Mammary epithelial cell (primary cell): ENCODE measurements at places on chromosomes 1 and 21.
A peak's percentile ranks its signal among the peaks of the same experiment; 100 is the strongest.

GRCh38 chr1:39046613-39047210 lies 20.6 kb downstream of the NDUFS5 start:
- DNase-seq: no peak

DNA sequence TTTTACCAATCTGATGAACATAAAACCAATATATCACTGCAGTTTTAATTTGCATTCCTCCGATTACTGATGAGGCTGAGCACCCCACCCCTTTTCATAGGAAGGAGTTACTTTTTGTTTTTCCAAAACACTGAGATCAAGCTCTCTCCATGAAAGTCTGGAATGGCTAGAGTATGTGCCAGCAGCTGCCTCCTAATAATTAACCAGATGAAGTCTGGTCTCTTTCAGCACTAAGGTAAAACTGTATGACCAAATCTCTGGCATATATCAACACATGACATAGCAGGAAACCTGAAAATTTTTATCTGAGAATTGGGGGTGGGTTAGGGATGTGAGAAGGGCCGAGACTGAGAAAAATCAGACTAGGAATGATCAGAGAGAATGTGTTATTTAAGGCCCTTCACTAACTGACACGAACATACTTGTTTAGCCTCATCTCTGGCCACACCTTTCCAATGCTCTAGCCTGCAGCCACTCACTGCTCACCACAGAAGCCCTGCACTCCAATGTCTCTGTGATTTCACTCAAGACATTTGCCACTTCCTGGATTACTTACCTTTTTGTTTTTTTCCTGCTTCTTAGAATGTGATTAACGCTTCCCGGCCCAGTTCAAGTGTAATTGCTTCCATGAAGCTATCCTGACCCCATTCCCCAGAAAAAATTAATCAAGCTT lies 34.7 kb downstream of the WASF2 start:
- peak; percentile 72 for DNase-seq

GRCh38 chr21:38511198-38511597 lies 12.9 kb upstream of the ERG start:
- DNase-seq: no peak

GRCh38 chr1:159663552-159663951 lies 50.8 kb downstream of the CRP start:
- DNase-seq: no peak

DNA sequence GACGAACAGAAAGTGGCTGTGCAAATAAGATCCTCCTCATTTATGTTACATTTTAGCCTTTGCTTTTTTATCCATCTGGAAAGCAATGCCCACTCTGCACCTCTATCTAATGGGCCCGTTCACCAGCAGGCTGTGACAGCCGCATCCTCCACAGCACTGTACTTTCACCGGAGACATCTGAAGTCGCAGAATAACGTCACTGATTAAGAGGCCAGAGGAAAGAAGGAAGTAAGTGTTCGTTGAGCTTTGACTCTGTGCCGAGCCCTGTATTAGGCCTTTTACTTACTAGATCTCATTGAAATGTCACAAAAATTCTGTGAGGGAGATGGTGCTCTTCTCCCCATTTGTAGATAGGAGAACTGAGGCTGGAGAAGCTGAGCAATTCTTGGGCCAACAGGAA lies 62.3 kb downstream of the KAZN start:
- DNase-seq: no peak

DNA sequence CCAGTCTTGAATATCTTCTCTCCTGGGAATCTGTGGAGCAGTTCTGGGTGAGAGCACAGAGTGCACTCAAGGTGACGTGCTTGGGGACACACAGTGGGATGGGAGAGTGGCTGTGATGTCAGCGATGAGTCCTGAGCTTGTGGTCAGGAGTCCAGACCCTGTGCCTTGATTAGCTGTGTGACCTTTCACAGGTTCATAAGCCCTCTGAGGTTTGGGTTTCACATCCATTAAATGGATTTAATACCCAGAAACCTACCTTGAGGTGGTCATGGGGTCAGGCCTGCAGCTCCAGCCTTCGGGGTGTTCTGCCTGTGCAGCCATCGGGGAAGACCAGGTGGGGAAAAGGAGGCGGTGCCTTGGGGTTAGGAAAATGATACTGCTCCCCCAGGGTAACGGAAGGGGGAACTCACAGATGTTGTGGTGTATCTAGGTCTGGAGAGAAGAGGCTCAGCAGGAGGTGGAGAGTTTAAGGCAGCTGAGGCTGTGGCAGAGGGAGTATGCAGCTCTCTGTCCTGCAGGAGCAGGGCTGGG lies 38.5 kb upstream of the ETV3 start:
- no peak for DNase-seq

DNA sequence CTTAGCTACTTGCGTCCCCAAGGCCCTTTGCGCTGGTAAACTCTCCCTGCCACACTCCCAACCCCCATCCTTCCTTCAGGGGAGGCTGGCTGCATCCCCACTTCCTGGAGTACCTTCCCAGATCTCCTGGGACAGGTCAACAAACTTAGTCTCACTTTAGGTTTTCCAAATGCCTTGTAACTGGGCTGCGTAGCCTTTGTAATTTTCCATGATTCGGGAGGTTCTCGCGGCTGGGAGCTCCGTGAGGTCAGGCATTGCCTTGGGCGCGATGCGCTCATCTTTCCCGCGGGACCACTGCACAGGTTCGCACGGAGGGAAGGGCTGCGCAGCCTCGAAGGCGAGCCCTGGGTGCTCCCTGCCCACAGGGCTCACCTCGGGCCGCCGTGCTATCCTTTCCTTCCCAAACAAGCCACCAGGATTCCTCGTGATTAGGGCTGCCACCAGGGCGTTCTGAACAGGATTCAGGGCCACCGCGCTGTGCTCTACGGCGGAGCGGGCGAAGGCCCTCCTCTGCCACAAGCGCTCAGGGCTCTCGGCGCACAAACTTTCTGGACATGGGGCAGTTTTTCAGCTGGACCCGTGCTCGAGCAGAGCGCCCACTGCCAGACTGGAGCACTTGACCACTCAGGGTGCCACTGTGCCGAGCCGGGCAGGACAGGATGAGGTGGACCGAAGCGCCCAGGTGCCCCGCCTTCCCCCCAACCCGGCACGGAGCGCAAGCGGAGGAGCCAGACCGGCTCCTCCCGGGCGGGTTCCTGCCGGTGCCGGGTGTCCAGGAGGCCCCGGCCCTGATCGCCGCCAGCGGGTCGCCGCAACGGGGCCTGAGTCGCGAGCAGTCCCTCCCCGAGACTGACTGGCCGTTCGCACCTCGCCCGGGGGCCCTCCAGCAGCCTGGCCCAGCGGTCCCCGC lies 1.1 kb downstream of the TMPRSS2 start:
- DNase-seq: peak; percentile 21

- no peak for DNase-seq
Observed at GRCh38 chr21:19724081-19724480, 1274.1 kb upstream of the NCAM2 start.

DNA sequence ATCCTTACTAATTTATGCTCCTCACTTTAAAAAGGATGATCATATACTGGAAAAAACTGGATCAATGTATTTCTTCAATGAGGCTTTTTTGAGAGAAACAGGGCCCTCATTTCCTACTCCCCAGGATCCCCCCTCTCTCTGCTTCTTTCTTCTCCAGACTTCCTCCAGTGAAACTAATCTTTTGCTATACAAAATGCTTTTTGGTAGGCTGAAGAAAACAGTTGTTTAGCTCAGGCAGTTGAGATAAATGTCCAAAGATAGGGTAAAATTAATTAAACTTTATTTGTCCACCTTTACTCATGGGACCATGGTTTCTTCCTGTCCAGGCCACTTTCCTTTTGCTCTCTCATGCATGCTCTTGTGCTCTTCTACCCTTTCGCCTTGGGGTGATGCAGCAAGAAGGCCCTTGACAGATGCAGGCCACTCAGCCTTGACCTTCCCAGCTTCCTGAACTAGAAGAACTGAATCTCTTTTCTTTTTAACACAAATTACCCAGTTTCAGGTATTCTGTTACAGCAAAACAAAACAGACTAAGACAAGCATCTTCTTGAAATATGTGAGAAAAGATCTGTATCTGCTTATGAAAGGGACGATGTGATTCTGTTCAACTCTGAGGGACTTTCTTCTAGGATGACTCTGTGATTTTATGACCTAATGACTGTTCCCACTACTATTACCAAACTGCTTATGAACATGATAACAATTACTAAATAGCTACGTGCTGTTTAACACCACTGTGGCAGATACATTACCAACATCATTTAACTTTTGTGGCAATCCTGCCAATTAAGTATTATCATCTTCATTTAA lies 63.7 kb downstream of the NVL start:
- DNase-seq: peak; percentile 63

DNA sequence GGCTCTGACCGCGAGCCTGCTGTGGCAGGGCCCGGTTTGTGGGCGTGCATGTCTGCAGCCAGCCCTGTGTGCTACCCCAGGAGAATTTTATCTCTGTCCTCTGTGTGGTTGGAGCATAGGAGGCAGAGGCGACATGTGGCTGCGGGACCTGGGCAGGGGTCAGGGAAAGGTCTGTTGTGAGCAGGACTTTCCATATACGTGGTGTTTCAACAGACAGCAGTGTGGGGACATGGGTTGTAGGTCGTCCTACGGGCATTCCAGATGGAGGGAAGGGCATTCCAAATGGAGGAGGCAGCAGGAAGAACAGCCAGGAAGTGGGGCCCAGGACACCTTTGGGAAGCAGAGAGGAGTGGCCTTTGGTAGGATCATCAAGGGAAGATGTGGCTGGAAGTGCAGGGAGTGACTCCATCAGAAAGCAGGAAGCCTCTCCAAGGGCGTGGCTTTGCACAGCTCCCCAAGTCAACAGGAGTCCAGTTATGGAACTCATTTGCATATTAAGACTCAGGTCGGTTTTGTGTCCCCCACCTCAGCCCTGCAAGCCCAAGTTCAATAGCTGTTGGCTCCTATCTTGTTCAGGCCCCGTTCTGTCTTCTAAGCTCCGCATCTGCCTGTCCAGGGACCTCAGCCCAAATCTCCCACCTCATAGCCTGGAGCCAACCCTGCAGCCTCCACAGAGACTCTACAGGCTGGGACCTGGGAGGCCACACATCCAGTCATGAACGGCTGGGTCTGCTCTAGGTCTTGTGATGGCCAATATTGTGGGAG lies 309.1 kb downstream of the MATN1 start:
- DNase-seq: no peak

DNA sequence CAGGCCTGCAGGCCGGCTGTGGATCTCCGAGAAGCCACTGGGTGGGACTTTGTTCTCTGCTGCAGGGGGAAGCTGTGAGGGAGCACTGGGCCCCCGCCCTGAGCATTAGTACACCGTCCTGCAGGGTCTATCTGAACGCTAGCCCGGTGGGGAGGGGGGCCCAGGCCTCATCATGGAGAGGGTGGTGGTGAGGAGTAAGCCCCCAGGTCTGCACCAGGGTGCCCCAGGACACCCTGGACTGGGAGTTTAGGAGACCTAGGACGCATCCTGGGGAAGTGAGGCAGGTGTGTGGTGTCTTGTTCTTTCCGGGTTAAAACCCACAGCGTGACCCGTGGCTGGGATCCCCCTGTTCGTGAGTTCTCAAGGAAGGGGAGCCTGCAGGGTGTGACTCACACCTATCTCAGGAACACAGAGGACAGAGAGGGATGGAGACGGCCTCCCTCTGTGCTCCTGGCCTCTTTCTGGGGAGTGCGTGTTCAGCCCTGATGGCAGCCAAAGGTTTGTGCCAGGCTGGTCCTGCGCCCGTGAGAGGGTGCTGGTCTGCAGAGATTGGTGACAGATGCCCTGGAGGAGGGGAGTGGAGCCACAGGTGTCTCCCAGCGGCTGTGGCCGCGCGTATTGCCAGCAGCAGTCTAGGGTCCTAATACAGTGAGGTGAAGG lies 44.8 kb downstream of the AGPAT3 start:
- DNase-seq: no peak

- DNase-seq: no peak
Observed at GRCh38 chr1:184223216-184223615, 163.6 kb upstream of the C1orf21 start.

GRCh38 chr1:68799096-68799495 lies 302.2 kb upstream of the DEPDC1 start:
- DNase-seq: no peak

- DNase-seq: no peak
Observed at GRCh38 chr1:205235951-205236350, 8.2 kb downstream of the TMCC2 start.

GRCh38 chr1:7040969-7041695 lies 255.9 kb downstream of the CAMTA1 start:
- no peak for DNase-seq

GRCh38 chr1:199551967-199552565 lies 475.4 kb upstream of the NR5A2 start:
- peak; percentile 32 for DNase-seq

GRCh38 chr1:195872376-195872775 lies 735.9 kb downstream of the KCNT2 start:
- no peak for DNase-seq

DNA sequence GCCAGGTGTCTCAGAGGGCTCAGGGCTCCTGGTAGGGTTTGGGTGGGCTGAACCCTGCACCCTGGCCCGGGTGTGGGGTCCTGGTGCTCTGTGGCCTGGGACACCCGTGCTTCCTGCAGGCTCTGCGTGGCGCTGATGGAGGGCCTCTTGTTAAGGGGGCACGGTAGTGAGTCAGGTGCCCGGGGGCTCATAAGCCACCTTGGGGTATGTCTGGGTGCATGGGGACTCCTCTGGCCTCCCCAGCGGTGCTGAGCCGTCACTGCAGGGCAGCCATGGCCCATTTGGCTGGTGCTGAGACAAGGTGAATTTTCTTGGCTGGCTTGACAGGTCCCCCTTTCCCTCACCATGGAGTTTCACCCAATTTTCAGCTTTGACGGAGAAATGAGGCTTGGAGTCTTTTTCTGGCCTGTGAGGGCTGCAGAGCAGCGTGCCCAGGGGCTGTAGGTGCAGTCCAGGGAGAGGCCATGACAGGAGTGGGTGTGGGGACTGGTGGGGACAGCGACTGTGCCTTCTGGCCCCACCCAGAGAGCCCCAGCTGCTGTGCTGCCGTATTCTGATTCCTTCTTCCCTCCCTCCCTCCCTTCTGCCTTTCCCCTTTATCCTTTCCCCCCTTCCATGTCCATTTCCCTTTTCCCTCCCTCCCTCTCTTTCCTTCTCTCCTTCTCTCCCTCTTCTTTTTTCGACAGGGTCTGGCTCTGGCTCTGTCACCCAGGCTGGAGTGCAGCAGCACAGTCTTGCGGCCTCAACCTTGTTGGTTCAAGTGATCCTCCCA lies 40.4 kb downstream of the SKI start:
- DNase-seq: no peak

DNA sequence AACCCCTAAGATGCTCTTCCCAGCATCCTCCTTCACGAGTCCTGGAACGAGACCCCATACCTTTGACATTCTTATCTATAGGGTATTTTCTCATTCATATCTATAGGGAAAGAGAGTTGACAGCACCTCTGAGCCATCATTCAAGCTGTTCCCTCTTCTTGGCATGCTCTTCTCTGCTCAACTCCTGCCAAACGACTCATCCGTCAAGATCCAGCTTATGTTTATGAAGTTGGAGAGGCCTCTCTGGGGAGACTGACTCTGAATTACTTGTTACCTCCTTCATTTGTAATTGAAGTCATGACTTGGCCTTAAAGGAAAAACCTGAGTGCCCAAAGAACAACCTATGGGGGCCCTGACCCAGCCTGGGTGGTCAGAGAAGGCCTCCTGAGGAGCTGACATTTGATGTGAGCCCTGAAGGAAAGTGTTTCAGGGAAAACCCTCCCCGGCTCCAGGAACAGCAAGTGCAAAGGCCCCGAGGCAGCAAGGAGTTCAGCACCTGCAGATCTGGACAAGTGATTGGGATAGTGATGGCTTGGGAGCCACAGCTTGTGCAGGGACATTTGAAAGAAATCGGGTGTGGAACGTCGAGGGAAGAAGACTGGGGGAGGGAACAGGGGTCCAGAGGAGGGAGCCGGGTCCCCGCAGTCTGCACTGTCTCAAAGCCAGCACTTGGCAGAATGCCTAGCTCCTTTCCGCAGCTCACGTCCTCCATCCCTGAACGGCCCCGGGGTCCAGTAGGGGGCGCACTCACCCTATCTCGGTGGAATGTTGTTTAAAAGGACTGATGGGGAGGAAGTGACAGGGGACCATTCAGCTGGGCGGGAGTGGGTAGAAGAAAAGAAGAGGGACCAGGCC lies 14.0 kb upstream of the CDA start:
- peak; percentile 51 for DNase-seq
